ENCODE measurements at places on chromosomes 1 and 21.

- DNase-seq = peak; percentile 12
Measured at GRCh38 chr21:26842974-26843932, 2.0 kb downstream of the ADAMTS1 start.

GRCh38 chr1:24289937-24290595 lies 29.1 kb upstream of the GRHL3 start:
- DNase-seq = no peak

- no peak for DNase-seq
Measured at GRCh38 chr1:33826711-33827110, 37.2 kb upstream of the HMGB4 start.

GRCh38 chr1:32870615-32871363 lies at the start of gene FNDC5:
Gene FNDC5 (minus strand): TSS chr1:32870912.
- DNase-seq = no peak

DNA sequence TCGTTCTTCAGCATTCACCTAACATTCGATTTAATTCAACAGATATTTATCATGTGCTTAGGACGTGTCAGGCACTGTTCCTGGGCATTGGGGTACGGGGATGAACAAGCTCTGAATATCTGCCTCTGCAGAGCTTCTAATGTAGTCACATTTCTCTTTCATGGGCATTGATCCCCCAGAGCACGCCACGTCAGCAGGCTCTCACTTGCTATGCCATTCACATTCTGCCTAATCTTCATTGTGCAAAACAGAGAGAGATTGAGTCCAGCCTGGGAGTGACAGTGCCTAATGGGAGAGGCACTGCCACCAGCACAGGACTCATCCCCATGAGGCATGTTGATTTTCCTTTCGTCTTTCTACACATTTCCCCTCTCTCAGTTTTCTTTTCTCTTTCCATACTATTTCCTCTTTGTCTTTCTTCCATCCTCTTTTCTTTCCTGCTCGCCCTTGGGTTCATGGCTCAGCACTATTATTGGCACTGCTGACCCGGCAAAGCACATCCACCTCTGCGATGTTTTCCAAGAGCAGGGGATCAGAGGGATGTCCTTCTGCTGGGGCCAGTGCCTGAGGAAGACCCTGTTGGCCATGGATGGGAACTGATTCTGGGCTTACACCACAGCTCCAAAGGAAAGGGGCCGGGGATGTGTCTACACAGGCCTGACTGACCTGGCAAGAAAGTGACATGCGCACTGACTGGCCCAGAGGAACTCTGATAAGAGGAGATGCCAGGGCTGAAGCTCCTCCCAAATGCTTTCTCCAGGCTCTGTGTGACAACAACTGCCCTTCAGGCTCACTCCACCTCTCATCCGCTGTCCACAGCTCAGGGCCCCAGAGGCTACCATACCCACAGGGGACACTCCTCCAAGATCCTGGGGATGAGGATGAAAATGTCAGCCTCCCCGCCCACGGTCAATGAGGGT lies 195.9 kb downstream of the TOMM20 start:
- DNase-seq = no peak

DNA sequence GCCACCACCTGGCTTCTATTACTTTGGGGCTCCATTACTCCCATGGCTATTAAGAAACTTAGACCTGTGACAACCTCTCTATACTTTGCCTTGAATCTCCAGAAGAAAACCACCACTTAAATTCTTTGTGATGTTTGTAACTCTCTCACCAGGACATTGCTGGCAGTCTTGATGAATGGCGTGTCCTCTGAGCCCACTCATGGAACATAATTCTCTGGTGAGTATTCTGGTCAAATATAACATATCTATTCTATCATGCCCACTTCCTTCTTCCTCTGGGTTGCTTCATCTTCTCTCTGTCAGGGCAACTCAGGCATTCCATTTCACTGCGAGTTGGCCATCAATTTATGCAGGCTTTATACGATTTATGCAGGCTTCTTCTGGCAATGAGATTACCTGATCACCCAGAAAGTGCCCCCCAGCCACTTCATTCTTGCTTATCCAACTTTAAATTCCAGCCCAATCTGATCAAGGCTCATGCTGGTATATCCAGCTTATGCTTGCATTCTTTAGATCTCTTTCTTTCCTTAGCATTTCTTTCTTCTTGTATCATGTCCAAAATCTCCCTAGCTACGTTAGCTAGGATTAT lies 112.0 kb upstream of the CHRM3 start:
- DNase-seq = no peak

DNA sequence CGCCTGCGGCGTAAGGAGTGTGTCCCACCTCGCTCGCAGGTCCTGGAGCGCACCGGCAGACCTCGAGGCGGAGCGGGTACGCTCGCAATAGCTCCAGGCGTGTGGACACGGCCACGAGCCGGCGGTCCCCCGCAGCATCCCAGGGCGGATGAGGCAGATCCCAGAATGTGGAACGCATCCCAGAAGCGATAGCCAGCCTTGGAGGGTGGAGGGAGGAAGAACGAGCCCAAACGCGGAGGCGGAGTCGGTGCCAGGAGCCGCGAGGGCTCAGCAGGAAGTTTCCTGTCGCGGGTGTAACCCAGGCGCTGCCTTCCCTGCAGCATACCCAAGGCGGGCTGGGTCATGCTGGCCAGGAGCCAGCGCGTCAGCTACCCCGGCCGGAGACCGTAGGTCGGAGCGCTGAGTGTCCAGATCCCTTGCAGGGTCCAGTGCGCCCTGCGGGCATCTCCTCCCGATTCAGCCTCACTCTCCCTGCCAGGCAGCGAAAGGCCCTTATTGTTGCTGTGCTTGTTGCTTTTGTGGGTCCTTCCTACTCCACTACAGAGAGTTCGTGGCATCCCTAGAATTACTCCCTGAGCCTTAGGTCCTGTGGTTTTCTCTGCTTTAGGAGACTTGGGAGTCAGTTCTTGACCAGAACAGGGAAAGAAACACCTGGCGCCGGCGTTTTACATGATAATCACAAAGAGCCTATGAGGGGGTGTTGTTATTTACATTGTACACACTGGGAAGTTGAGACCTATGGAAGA lies 27.7 kb downstream of the STYXL2 start:
- peak; percentile 8 for DNase-seq

GRCh38 chr1:9732123-9732971 lies 80.8 kb downstream of the PIK3CD start:
- no peak for DNase-seq

GRCh38 chr1:160081261-160081936 lies at the start of gene KCNJ9:
Gene KCNJ9 (plus strand): TSS chr1:160081538. CDS start chr1:160084031, 2,493 bp downstream.
- DNase-seq = no peak

DNA sequence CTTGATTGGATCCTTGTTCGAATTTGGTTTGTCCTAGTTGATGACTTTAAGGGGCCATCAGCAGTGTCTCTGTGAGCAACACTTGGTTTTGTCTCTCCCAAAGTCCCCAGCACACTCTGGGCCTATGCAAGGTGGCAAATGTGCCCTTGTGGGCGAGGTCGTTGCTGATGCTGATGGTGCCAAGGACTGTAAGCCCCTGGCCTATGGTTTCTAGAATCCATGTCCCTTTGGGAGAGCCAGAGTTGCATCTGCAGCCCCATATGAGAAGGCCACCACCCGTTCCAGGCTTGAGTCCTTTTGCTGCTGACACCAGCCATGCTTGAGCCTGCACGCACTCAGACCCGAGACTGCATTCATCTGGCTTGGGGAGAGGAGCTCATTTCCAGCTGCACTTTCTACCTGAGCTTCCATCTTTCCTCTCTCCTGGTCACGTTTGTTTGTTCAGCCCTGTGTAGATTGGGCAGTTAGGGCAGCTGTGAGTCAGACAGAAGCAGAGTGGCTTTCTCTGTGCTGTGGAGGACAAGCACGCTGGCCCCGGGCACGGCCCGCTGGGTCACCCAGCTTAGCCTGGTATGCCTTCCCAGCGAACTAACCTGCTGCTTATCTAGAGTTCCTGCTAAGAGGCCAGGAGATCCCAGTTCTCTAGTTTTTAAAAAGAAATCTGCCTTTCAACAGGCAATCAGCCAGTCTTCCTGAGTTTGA lies 52.1 kb upstream of the CSF3R start:
- DNase-seq = no peak

DNA sequence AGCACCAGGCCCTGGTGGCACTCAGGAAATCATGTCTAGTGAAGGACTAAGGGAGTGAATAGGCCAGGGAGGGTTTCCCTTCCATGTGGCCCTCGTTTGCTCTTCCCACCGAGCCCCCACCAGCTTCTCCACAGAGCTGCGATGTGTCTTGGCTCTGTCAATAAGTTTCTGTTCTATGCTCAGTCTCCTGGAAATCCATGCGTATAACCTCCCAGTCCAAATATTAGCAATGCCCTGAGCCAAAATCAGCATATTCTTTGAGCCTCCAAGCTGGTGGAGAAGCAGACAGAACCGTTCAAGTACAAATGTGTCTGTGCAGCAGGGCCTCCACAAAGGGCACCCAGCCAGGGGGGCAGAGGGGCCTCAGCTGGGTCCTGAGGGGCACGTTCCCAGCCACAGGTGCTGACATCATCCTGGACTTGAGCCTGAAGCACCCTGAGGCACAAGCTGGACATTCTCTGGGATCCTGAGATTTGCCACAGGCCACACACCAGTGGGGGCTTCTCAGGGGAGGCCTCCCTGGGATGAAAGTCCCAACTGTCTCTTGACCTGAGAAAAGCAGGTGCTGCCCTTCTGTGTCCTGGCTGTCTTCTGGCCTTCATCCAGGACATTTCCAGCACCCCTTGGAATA lies 350.5 kb upstream of the VAMP3 start:
- DNase-seq = no peak
